ENCODE measurements at places on chromosomes 11 and 22. TPM values are rescaled to one million over a fixed set of nuclear protein-coding genes. Genes with fewer than 3 reads are reported as not detected.
A peak's percentile ranks its signal among the peaks of the same experiment; 100 is the strongest.

The ACR gene
- not detected for total RNA-seq

DNA sequence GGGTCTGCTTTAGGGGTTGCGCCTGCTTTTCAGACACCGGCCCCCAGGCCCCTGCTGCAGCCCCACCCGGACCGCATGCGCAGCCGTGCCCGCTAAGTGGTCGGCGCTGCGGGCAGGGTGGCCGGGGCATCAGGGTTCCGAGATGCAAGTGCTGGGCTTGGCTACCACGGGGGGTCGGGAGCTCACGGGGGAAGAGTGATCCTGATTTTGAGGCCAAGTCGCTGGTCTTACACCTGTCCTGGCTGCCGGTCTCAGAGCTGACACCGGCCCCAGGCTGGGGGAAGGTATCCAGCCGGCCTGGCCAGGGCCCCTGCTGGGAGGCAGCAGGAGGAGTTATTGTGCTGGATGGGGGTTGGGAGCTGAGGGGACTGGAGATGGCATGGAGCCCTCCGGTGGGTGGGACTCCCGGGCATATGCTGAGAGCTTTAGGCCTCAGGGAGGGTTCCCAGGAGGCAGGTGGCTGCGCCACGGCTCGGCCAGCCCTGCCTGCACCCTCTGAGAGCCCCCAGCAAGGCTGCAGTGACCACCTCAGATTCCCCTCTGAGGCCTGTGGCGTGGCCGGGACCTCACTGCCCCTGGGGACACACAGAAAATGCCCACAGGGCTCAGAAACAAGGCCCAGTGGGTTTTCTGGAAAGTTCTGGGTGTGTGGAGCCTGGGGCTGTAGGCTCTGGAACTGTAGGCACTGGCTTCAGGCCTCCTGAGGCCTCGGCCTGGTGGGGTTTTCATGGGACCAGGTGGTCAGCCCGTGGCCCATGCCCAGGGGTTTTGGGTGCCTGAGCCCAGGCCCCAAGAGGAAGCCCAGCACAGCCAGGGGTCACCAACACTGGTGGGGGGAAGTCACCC, 4.4 kb upstream of the MUC5AC start:
- DNase-seq: peak; percentile 27
- no peaks in the 10 kb centered on the region for H3K36me3 ChIP-seq
- H3K4me3 ChIP-seq: no peak overlapping the region
- no peaks in the 10 kb centered on the region for H3K4me1 ChIP-seq

GRCh38 chr22:30885001-30885366, 83.6 kb downstream of the MORC2 start:
- DNase-seq: no peak
- no peak overlapping the region for H3K27ac ChIP-seq

The ANGPTL5 gene
- not detected for total RNA-seq

DNA sequence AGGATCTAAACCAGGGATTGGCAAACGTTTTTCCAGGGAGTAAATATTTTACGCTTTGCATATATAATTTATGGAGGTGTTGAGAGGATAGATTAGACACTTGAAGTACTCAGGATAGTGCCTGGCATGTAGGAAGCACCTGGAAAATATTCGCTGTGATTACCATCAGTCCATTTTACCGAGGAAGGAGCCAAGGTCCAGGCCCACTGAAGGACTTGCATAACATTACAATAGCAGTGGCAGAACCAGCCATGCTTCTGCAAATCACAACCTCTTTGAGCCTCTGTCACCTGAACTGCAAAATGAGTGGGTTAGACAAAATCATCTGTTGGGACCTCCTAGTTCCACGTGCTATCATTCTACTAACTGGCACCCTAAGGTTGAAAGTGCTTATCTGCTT, 5.4 kb downstream of the FUT4 start:
- H3K27me3 ChIP-seq: peaks cover 9% of the 10 kb centered on the region
- H3K4me1 ChIP-seq: no peaks in the 10 kb centered on the region
- DNase-seq: no peak
- no peak overlapping the region for H3K4me3 ChIP-seq
- no peak overlapping the region for H3K27ac ChIP-seq
- H3K36me3 ChIP-seq: peaks cover 5% of the 10 kb centered on the region
